ENCODE measurements at places on chromosomes 6 and 20.

DNA sequence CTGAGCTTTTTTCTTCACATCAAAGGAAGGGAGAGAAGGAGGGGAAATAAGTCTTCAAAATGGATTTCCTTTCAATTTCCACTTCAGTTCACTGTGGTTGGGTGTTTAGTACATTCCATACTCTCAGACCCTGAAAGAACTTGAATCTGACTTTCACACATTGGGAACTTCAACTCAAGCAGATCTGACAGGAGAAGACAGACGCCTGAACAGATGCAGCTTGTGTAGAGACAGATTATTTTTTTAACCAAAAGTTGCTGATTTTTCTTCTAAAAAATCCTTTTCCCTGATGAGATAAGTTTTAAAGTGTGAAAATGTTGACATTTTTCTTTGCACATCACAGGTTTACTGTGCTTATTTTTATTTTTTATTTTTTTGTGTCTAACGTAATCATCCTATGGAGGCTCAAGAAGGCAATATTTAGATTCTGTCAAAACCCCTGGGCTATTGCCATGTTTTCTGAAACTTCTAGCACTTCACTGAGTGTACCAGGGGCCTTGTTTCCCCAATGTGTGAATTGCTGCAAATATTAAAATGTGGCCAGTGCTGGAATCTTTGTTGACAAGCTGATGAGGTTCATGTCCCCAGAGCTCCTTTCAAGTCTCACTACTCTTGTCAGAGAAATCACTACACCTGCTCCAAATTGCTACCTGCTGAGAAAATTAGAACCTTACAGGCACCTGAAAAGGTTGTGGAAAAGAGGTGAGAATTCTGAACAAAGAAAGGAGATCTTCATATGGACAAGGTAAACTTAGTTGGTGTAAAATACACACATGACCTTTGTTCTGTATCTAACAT is 214.8 kb upstream of the BTBD3 start:
- DNase-seq: no peak

DNA sequence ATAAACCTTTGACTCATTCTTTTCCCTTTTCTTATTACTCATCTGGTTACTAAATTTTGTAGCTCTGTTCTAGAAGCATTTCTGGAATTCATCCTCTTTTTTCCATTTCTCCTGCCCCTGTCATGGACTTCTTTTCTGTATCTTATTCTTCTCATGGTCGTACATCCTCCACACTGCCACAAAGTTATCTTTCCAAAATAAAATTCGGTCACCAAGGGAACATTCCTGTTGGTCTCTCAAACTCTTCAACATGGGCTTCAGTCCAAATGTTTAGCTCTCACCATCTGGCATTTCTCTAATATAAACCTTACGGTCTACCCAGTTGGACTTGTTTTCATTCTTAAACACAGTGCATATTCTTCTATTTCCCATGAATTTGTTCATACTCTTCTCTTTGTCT is 428.8 kb upstream of the ID4 start:
- DNase-seq: no peak

GRCh38 chr20:19958219-19958618 is 58.9 kb upstream of the NAA20 start:
- DNase-seq: no peak

GRCh38 chr20:48283470-48284110 is 498.3 kb upstream of the SULF2 start:
- no peak for DNase-seq

- DNase-seq: no peak
Measured at GRCh38 chr20:37961066-37961465, 58.1 kb downstream of the VSTM2L start.

DNA sequence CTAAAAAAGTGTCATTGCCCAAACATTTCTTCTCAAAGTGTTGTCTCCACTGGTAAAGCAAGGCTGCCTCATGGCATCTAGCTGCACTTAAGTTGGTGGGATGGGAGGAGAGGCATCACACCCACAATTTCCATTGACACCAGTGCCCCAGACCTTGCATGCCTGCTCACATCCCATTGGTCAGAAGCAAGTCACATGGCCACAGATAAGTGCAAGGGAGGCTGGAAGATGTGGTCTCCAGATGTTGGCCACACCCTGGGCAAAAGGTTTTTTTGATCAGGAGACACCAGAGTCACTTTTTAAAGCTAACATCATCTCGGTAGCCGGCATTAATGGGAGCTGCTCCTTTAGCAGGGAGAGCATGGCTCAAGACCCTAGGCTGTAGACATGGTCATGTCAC is 157.1 kb upstream of the CST7 start:
- no peak for DNase-seq

DNA sequence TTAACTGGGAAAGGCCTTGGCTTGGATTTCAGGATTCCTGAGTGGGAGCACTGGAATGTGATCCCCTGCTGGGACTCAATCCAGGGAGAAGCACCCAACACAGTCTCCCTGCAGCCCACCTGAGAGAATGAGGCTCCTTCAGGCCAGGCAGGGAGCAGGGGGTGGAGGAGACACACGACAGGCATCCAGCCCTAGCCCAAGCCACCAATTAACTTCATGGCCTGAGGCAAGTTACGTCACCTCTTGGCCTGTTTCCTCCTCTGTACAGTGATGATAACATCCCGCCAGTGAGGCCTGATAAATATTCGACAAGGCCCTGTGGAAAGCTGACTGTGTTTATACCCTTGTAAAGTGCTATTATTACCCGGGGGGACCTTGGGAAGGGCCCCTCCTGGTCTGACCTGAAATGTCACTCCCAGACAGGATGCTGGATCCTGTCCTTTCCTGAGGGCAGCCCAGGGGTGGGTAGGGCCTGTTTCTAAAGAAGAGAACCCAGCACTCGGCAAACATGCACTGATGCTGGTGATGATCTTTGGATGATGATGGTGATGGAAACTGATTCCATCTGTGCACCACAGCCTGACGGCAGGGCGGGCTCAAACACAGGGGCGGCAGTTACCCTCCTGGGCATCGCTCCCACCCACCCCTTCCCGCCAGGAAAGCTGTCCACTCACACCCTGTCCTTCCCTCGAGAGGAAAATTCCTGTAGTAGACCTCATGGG is 12.4 kb downstream of the FRS3 start:
- DNase-seq: no peak

DNA sequence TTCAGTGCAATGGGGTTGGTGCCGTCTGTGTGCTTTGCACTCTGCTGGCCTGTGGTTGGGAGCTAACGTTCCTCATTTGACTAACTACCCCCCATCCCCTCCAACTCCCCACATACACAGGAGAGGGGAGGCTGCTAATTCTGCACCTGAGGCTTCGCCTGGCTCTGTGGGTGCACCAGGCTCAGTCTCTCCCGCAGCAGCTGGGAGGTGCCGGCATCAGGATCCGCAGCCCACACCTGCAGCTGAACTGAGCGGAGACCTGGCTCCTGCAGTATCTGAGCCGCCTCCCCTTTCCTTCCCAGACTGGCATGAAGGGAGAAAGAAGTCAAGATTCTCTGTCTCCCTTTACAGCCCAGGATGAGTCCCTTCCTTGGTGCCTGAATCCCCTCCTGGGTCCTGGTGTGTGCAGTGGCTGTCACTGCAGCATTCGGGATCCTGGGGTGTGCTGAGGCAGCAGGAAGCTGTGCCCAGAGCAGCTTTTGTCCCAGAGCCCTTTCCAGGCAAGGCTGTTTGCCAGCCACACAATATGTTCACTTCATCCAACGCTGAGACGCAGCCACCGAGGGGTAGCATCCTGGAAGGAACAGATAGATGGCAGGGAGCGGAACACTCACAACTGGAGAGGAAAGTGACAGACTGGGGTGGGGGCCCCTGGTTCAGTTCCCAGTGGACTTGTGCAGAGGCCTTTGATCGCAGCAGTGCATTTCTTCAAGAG is 70.2 kb downstream of the CDH4 start:
- DNase-seq: no peak

DNA sequence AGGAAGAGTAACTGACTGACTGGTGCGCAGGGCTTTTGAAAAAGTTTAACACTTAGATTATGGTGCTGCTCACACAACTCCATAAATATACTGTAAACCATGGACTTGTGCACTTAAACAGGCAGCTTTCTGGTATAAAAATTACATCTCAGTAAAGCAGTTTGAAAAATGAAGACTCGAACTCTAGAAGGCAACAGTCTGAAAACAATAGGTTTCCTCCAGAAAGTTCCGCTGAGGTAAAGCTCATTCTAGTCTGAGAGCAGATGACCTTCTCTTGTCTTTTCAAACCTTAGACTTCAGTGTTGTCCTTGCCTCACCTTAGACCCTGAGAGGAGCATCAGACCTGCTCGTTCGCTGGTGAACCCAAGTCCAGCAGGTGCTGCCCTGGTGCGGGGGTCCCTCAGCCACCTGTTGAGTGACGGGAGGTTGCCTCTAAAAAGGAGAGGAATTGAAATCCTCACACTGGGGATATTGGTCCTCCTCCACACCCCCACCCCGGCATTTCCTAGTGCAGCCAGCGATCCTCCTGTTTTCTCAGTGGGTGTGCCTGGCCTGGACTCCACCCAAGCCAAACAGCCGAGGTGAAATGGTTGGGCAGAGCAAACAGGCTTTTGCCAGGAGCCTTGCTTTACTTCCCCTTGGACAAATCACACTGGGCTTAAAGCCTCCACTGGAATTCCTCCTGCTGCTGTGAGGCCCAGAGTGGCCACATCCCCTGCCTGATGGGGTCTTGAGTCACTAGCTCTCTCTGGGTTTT is 14.7 kb upstream of the PYGB start:
- no peak for DNase-seq

DNA sequence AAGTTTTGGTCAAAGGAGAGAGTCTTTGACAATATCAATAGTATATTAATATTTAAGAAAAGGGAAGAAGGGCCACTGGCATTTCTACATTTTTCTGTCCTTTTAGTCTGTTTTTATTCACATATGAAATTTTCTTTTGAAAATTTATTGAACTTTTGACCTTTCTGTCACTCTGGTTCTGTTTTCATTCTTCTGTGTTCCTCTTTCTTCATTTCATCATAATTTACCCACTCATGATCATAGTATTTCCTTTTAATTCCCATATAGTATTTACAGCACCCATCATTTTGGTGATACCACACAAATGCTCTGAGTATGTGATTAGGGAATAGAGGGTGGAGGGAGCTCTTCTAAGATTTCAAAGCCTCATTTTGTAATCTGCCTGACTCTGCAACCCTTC is 142.8 kb downstream of the GJA1 start:
- no peak for DNase-seq

GRCh38 chr20:57679113-57679512 is 30.7 kb downstream of the PMEPA1 start:
- DNase-seq: no peak

- DNase-seq: no peak
Measured at GRCh38 chr6:126268092-126268491, 71.8 kb upstream of the CENPW start.

- DNase-seq: no peak
Measured at GRCh38 chr6:119280668-119281067, 68.9 kb downstream of the MAN1A1 start.

DNA sequence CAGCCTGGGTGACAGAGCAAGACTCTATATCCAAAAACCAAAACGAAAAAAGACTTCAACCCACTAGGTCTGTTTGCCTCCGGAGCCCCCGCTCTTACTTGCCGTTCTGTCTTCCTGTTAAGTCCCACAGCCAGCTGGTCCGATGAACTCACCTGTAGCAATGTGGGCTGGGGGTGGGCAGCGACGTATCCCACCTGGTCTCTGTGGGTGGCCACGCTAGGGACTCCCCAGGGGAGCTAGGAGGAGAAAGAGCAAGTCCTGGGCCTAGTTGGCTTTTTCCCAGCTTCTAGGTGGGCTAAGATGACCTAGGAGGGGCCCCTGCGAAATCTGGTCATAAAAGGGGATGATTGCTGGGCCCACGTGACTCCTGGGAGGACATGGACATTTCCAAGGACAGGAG is 166.0 kb upstream of the KCNG1 start:
- DNase-seq: no peak

- DNase-seq: no peak
Measured at GRCh38 chr20:50885068-50885467, 46.2 kb downstream of the ADNP start.

GRCh38 chr20:51995551-51995951 is 193.2 kb upstream of the SALL4 start:
- no peak for DNase-seq

GRCh38 chr6:166398348-166398747 is 15.6 kb upstream of the MPC1 start:
- DNase-seq: no peak

- no peak for DNase-seq
Measured at GRCh38 chr6:64415926-64416325, 780.3 kb downstream of the PHF3 start.

- DNase-seq: no peak
Measured at GRCh38 chr6:53461696-53462095, 83.2 kb downstream of the GCLC start.

DNA sequence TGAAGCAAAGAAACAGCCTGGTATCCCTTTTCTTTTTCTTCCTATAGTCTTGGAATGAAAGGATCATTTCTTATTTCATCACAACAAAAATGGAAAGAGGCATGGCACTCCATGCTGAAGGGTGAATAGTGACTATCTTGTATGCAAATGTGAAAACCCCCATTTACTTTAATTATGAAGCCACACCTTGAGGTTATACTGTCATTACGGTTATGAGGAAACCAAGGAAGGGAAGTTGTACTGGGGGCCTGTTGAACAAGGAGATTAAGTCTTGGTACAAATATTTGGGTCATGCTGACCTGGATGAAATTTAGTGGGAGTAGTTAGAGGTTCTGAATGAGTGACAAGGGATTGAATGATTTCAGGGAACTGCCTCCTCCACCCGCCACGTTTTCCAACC is 8.7 kb upstream of the STXBP5 start:
- DNase-seq: no peak

DNA sequence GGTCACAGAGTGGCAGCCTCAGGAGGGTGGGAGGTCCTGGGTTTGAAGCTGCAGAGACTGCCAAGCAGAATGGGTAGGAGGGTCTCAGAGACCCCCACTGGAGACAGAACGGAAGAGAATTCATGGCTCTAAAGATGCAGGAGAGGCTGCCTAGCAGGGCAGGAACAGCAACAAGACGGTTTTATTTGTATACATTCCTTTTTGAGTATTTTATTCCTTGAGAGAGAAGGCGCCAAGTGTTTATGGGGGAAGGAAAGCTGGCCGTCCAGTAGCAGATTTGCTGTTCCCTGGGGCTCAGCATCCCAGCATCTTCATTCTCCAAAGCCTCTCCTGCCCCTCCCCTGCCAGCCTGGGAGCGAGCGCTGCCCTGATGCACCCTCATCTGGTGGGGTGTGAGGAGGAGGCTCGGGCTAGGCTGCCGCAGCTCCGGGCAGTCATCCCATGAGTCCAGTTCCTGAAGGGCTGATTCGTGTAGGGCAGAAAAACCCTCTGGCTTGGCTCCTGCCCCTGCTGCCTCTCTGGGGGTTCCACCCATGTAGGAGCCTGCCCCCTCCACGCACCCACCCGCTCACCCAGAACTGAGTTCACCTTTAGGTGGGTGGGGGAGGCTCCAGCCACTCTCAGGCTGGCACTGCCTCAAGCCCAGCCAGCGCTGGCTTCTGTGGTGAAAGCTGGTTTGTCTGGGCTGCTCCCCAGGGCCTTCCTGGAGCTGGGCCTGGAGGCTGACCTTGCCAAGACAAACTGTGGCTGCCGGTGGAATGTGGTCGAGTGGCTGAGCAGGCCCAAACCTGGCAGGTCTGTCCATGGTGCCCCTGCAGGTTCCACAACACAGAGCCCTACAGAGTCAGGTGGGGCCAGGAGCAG is 32.4 kb downstream of the CPXM1 start:
- DNase-seq: no peak

Data from stimulated activated CD4-positive, alpha-beta T cell treated with anti-CD3 and anti-CD28 coated beads, Interleukin-15, amount 100 ng/mL, for 1 hour (primary cell).